D341Med (cell line): ENCODE measurements at places on chromosomes 6 and 20.

DNA sequence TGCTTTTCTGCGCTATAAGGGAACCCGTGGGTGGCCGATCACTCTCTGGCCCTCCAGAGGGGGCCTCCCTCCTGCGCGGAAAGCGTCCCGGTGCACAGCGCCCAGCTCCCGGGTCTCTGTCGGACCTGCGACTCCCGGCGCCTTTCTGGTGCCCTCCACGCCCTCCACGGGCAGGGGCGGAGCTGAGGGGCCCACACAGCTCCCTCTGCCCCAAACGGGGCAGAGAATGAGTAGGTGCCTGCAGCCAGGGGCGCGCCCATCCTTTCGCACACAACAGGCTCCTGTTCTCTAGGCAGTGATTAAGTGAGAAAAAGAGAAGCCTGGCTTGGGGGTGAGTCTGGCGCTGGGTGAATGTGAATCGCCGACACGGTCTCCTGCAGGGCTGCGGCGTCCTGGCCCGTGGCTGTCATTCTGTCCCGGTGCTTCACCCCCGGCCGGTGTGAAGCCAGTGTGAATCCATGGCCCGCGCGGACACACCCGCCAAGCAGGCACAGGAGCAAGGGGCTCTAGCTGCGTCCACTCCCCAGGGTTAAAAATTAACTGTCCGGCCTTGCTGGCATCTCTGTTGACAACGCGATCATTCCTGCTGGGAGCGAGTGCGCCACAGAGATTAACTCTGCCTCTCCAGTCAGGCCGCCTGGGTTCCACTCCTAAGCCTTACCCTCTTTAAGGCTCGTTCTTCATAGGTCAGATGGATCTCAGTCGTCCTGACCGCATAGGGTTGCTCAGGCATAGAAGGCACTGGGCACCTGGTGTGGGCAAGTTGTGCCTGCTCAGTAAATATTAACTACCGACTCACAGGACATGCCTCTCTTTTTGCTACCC, 88.8 kb downstream of the PCSK2 start:
- DNase-seq: no peak

- DNase-seq: peak; percentile 89
Measured at GRCh38 chr6:33430991-33431879, 11.4 kb downstream of the SYNGAP1 start.

DNA sequence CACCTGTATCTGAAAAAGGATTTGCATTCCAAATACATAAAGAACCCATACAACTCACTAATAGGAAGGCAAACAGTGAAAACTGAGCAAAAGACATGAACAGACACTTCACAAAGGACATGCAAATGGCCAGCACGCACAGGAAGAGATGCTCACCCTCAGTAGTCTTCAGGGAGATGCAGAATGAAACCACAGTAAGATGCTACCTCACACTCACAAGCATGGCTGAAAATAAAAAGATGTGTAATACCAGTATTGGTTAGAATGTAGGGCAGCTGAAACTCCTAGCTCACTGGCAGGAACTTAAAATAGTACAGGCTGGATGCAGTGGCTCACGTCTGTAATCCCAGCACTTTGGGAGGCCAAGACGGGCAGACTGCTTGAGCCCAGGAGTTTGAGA, 64.6 kb downstream of the SNX5 start:
- DNase-seq: no peak

DNA sequence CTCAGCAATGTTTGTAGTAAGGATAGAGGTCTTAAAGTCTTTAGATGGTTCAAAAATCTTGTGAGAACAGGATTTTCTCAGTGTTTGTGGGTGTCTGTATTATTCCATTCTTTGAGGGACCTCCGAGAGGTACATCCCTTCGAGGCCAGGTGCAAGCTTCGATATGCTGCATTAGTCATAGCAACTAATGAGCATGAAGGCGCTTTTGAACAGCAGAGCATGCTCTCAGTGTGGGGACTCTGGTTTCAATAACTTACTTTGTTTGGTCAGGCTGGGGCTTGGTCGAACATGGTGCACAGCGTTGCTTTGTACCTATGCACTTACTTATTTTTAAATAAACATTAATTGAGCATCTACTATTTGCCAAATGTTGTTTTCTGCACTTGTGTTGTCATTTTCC, 297.9 kb downstream of the CLIC5 start:
- no peak for DNase-seq

- no peak for DNase-seq
Measured at GRCh38 chr20:6613280-6613861, 154.1 kb upstream of the BMP2 start.

- no peak for DNase-seq
Measured at GRCh38 chr6:89140347-89141156, 5.3 kb upstream of the PM20D2 start.
